ENCODE measurements at places on chromosomes 16 and 17. TPM values are rescaled to one million over a fixed set of nuclear protein-coding genes. Genes with fewer than 3 reads are reported as not detected.

Gene NPIPA2
- total RNA-seq = 1.5 TPM

Gene MILR1
- 0.58 TPM for total RNA-seq

GRCh38 chr17:27906623-27907022 lies 13.5 kb upstream of the LYRM9 start:
- no peak overlapping the region for H3K27ac ChIP-seq
- no peaks in the 10 kb centered on the region for H3K4me1 ChIP-seq
- H3K36me3 ChIP-seq = no peaks in the 10 kb centered on the region
- peaks cover 12% of the 10 kb centered on the region for H3K27me3 ChIP-seq
- DNase-seq = no peak

GRCh38 chr17:48816438-48816773 lies 623 bp downstream of the TTLL6 start:
- DNase-seq = no peak
- H3K4me1 ChIP-seq = peaks cover 17% of the 10 kb centered on the region
- peak overlapping the region; percentile 12 for H3K27ac ChIP-seq
- peaks cover 55% of the 10 kb centered on the region for H3K27me3 ChIP-seq
- peak overlapping the region; percentile 70 for H3K4me3 ChIP-seq

DNA sequence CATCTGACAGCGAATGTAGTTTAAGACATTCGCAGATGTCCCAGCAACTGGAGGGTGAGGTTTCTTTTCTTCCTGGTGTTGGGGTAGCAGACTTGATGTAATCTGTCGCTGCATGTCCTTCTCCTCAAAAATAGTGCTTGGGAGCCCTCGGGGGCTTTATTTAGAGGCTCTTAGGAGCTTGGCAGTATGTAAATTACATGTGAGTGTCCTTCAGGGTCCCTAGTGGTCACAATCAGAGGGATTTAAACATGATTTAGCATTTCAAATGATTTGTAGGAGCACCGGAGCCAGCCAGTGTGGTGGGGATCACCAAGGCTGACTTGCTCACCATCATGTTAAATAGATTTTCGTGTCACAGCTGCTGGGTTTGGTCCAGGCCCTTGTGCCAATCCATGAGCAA lies 8.8 kb upstream of the SALL1 start:
- DNase-seq = no peak
- no peak overlapping the region for H3K4me3 ChIP-seq
- no peaks in the 10 kb centered on the region for H3K4me1 ChIP-seq
- no peaks in the 10 kb centered on the region for H3K36me3 ChIP-seq
- peaks cover 26% of the 10 kb centered on the region for H3K27me3 ChIP-seq
- H3K27ac ChIP-seq = no peak overlapping the region

- peaks cover 89% of the 10 kb centered on the region for H3K27me3 ChIP-seq
- H3K4me3 ChIP-seq = peak overlapping the region; percentile 93
- H3K27ac ChIP-seq = no peak overlapping the region
- H3K36me3 ChIP-seq = peaks cover 2% of the 10 kb centered on the region
These were observed 2.9 kb downstream of the CIITA start for GRCh38 chr16:10879681-10880589.

Gene RSPRY1
- 39.8 TPM for total RNA-seq

DNA sequence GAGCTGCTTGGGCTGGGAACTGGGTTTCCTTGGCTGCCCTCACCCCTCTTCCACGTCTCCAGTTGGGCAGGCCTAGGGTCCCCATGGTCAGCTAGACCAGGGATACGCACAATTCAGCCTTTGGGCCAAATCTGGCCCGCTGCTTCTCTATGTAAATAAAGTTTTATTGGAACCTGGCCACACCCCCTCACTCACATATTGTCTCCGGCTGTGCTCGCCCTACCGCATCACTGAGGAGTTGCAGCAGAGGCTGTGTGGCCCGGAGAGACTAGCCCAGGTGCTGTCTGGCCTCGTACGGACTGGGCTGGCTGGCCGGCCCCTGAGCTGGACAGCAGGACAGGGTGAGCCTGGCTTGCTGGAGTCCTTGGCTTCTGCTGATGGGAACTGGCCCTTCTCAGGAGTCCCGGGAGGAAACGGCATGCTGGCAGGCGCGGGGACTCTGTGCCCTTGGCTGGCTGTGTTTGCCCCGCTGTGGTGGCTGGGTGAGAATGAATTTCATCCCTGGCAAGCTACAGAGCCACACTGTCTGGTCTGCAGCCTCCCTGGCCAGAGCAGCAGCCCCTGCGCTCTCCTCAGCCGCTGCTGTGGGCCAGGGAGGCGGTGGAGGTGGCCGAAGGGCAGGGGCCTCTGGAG lies 82.0 kb downstream of the ENGASE start:
- H3K4me1 ChIP-seq = peaks cover 6% of the 10 kb centered on the region
- H3K27me3 ChIP-seq = no peaks in the 10 kb centered on the region
- H3K27ac ChIP-seq = no peak overlapping the region
- DNase-seq = no peak
